ENCODE measurements at places on chromosomes 2 and 18.

DNA sequence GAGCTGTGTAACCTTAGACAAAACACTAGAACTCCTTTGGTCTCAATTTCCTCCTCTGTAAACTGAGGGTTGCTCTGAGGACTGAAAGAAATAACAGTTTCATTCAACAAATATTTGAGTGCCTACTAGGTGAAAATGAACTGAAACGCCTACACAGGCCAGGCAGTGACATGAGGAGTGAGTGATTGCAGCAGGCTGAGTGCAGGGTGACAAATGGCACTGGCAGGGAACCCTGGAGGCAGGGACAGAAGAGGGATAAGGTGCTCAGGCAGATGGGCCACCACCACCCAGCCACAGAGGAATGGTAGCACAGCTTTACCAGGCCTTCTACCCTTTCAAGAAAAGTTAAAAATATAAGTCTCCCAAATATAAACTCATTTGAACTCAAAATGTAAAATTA is 11.5 kb upstream of the RNU4ATAC start:
- DNase-seq: no peak

GRCh38 chr2:1997409-1997808 is 253.1 kb upstream of the PXDN start:
- no peak for DNase-seq

GRCh38 chr18:9868857-9869714 is 16.7 kb upstream of the TXNDC2 start:
- DNase-seq: no peak

DNA sequence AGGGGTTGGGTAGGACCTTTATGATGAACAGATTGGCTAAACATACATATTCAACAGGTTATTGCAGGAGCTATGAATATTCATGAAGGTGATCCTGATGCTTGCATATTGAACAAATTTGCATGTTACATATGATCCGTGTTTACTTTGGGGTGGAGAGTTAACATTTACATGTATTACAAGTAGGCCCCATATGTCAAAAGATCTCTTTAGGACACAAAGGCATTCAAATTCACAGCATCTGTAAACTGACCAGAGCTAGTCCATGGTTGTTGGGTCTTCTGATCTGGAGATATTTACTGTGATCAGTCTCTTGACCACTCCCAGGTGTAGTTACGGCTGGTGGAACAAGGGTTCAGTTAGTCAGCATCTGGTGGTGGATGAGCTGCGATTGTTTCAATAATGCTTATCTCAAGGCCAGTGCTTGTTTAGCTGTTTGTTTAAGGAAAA is 80.4 kb downstream of the PMAIP1 start:
- peak; percentile 49 for DNase-seq

DNA sequence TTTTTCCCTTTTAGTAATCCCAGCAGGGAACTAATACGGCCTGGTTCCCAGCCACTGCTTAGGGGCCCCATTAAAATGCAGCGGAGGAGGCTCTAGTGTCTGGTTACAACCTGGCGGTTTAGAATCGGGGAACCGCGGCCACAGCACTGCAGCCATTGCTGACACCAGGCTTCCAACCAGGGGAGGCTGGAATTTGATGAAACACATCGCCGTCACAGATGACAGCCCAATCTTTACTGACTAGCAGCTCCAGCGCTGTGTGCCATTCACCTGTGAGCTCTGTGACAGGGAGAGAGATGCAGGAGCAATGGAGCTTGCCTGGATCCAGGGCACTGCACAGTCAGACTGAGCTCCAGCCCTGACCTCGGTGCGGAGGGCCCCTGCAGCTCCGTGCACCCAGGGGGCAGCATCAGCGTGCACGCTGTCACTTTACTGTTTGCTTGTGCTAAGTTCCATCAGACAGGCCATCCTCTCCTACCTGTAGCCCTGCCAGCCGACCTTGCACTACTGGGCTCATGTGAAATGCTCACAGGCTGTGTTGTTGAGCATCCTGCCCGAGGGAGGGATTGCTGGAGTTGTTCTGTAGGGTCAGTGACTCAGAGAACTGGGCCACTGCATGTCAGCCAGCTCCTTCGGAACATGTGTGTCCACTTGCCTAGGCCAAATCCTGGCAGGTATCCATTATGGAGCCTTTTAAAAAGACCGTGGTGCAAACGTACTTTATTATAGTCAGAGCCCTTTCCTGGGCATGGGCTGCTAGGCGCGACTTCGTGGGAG is 203.5 kb downstream of the SEPTIN10 start:
- DNase-seq: no peak

DNA sequence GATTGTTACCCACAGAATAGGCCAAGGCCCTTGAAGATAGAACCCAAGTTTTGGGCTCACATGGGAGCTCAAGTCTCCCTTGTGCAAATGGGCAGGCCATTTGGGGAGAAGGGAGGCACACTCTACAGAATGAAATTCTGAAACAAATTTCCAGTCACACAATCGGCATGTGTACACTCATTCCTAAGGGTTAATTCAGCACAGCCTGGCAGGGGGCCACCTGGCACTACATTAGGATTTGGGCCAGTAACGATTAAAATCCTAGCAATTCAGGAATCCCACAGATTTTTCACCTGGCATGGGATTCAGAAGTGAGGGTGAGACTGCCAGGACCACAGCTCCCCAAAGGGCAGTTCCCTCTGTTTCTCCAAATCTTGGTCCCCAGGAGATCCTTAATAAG is 46.4 kb downstream of the BMP10 start:
- DNase-seq: no peak

DNA sequence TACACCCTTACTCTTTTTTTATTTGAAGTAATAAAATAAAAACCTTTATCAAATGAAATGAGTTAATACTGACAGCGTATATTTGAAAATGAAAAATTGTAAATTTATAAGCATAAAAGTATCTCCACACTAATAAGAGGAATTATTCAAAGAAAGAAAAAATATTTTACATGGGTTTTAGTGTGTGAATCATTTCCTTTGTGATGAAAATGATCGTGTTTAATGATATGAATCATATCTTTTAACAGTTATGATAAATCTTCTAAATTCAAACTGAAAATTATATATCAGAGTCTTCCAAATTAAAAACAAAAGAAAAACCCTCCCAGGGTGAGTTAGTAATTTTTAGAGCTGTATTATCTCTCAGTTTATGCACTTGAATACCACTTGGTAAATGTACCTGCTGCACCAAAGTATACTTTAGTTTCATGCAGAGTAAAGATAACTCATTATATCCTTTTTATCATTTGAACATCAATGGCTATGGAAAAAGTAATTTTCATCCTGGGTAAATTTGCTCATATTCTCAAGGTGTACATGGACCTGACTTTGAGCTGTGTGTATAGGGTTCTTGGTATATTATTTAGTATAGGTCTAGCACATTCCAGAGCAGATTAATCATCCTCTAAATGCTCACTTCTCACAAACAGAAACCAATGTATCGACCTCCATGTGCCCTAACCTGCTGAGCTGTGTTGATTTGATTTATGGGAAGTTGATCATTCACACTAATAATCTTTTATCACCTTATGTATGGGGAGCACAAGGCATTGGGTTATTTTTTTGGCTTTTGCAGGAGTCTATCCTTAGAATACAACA is 98.7 kb upstream of the VWC2L start:
- DNase-seq: no peak

DNA sequence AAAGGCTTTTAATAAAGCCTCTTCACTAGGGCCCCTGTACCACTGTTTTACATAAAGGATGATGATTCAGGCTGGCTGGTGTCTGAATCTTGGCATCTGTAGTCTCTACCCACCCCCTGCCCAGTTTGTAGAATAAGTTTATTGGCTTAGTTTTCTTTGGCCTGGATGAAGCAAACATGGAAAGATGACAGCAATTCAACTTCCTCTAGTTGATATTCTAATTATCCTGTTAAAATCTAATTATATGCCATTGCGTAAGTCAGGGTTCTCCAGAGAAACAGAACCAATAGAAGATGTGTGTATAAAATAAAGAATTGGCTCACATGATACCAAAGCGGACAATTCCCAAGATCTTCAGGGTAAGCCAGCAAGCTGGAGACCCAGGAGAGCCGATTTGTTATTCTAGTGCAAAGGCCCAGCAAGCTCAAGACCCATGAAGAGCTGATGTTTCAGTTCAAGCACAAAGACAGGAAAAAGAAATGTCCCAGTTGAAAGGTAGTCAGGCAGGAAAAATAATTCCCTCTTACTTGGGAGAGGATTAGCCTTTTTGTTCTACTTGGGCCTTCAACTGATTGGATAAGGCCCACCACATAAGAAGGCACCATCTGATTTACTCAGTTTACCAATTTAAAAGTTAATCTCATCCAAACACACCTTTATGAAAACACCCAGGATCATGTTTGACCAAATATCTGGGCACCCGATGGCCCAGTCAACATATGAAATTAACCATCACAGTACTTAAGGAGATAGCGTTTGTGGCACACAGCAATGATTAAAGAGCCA is 82.6 kb upstream of the LYPD1 start:
- DNase-seq: no peak

GRCh38 chr2:160820691-160821090 is 327.1 kb upstream of the RBMS1 start:
- DNase-seq: no peak

GRCh38 chr2:142286618-142287017 is 155.8 kb upstream of the LRP1B start:
- peak; percentile 51 for DNase-seq

GRCh38 chr2:112923967-112924338 is 13.0 kb downstream of the IL37 start:
- DNase-seq: no peak

DNA sequence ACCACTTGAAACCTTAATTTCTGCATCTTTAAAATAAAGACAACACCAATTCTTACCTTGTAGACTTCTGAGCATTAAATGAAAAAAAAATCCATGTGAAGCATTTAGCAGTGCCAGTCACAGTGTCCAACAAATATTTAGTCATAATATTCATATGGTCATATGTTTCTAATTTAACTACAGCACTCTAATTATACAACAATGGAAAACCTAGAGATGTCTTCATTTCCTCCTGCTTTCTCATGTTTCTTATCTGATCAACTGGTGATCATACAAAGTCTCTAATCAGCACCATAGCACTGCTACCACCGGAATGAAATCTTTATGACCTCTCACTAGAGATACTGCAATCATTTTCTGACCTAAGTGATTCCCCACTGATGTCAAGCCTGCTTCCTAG is 10.2 kb upstream of the SCN3A start:
- DNase-seq: peak; percentile 42

GRCh38 chr2:207166349-207167098 is 776 bp upstream of the KLF7 start:
- peak; percentile 89 for DNase-seq

- peak; percentile 9 for DNase-seq
Measured at GRCh38 chr18:27608742-27609141, 423.6 kb upstream of the CHST9 start.

- DNase-seq: no peak
Measured at GRCh38 chr2:111249806-111250205, 129.1 kb downstream of the BCL2L11 start.

GRCh38 chr2:126858013-126858412 is 40.7 kb upstream of the TEX51 start:
- DNase-seq: no peak

GRCh38 chr2:217915706-217916105 is 87.1 kb downstream of the TNS1 start:
- no peak for DNase-seq

- DNase-seq: no peak
Measured at GRCh38 chr2:240935103-240935876, 29.2 kb downstream of the CROCC2 start.

DNA sequence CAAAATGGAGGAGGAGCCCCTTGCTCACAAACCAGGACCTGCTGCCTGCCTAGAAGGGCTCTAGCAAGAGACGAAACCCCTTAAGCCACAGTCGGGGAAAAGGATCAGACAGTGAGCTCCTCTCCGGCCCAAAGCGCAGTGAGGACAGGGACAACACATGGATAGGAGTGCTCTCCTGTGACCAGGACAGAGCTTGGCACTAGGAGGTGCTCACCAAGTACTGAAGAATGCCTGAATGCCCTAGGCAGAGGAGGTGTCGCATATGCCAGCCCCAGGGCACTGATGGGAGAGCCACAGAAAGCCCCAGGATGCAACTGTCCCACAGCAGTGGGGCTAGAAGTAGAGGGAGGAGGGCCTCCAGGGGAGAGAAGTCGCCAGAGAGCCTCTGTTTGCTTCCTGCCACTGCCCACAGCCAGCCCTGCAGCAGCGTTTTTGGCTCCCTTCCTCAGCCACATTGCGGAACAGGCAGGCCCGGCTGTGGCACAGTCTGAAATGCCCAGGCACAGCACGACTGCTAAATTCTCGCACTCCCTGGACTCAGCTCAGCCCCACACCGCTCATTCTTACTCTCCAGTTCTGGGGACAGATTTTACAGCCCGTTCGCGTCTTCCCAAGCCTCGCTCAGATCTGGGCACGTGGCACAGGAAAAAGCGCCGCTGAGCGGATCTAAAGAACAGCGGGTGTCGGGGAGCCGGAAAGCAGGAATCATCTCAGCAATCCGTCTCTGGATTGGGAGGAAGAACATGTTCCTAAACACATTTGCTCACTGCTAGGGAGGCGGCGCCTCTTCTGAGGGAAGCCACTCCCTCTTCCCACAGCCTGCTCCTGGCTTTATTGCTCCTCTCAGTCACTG is 98.7 kb upstream of the POU3F3 start:
- DNase-seq: no peak

- no peak for DNase-seq
Measured at GRCh38 chr18:52343731-52344340, 3.8 kb downstream of the DCC start.

DNA sequence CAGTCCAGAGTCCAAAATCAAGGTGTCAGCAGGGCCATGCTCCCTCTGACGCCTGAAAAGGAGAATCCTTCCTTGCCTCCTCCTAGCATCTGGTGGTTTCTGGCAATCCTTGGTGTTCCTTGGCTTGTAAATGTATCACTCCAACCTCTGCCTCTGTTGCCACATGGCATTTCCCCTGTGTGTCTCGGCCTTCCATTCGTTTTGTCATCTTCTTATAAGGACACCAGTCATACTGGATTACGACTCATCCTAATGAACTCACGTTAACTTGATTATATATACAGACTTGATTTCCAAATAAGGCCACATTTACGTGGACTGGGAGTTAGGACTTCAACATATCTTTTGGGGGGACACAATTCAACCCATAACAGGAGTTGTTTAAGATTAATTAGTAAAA is 15.8 kb downstream of the PMAIP1 start:
- DNase-seq: no peak

DNA sequence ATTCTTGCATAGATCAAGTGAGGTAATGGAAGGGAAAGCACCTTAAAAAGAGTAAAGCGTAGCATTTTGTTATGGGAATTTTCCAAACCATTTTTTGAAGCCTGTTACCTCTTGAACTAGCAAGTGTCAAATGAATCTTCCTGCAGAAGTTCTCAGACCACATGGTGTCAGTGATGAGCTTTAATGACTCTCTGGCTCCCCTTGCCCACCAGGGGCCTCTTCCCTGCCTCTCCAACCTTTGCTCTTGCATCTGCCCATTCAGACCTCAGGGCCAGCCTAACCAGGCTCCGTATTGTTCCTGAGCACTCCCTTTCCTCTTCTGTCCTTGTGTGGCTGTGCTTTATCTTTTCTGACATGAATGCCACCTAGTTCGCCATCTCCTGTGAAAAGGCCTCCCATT is 155.9 kb downstream of the DIS3L2 start:
- DNase-seq: no peak

DNA sequence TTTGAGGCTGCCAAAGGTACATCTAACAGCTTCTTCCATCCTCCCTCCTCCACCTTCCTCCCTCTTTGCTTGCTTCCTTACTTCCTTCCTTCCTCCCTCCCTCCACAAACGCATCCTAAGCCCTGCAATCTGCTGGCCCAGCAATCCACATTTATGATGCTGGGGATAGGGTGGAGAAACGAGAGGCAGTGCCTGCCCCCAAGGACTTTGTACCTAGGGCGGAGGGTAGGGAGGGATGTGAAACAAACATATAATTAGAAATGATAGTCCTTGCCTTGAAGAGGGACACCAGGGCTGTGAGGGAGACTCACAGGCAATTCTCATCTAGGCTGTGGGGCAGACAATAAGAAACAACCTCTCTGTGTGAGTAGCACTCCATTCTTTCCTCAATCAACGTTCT is 188.3 kb downstream of the ANKRD30B start:
- no peak for DNase-seq
